HS-5 (cell line): ENCODE measurements at places on chromosomes 3 and 15.

DNA sequence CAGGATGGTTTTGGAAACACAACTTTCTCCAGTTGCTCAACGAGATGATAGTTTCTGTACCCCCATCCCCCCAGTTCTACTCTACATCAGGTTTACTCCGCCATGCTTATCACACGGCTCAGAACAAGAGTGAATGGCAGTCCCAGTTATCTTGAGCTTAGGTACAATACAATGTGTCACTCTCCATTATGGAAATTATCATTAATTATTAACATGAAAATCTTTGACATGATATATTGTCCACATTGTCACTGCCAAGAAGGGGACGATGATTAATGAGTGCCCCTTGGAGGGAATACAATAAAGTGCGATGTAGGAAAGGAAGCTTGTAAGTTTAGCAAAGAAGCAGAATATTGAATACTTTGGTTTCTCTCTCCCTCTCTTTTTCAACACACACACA, 252.6 kb upstream of the CFAP20DC start:
- DNase-seq: no peak

GRCh38 chr3:148331081-148331846, 366.4 kb upstream of the AGTR1 start:
- DNase-seq: no peak

DNA sequence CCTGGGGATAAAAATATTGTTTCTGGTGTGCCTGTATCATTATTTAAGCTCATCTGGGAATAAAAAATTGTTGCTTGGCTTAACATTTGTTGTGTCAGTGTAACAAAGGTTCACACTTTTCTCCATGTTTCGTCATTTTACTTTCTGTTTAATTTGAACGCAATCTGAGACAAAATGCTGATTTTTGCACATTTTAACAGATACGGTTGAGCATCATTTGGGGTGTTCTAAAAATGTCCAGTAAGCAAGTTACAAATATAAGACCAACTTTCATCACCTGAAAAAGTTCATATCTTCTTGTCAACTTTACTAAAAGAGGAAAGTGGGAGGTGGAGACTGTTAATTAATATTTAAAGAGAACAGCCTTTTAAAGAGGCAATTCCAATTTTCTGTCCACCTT, 134.8 kb upstream of the CNTN4 start:
- DNase-seq: no peak

DNA sequence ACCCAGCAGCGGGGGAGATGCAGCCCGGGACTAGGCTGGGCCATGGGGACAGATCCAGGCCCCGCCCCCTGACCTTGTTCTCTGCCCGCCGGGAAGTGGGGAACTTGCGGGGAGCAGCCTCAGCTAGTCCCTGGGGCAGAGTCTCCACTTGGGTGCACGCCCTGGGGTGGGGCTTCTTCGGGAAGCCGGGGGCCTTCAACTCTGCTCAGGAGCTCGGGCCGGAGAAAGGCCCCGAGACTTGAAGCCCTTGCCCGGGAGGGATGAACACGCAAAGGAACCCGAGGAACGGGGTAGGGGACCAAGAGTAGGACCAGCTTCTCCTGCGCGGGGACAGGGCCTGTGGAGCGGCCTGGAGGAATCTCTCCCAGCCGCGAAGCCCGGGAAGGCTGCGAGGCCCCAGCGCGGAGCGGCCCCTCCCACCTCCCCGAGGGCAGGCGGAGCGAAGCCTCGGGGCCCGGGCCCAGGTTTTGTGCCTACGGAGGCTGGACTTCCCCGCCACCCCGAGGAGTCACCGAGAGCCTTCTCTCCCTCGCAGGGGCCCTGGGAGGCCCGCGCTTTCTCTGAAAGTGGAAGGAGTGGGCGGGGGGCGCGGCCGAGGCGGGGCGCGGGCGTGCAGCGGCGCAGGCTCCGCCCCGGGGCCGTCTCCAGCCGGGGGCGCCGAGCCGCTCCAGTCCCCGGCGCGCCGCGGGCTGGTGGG, at the start of gene ITPKA:
Gene ITPKA, plus strand, starts transcription at position 670 of the 697 bp plus-strand sequence. CDS start 54 bp downstream, outside the sequence.
- peak; percentile 68 for DNase-seq

GRCh38 chr15:55008421-55008820, 188.3 kb downstream of the RSL24D1 start:
- DNase-seq: no peak

GRCh38 chr3:33032938-33033337, 64.0 kb downstream of the GLB1 start:
- DNase-seq: no peak

- DNase-seq: no peak
Measured at GRCh38 chr3:169286214-169286613, 377.3 kb downstream of the MECOM start.

- DNase-seq: peak; percentile 92
Measured at GRCh38 chr3:54870423-54870822, 57.4 kb downstream of the LRTM1 start.

DNA sequence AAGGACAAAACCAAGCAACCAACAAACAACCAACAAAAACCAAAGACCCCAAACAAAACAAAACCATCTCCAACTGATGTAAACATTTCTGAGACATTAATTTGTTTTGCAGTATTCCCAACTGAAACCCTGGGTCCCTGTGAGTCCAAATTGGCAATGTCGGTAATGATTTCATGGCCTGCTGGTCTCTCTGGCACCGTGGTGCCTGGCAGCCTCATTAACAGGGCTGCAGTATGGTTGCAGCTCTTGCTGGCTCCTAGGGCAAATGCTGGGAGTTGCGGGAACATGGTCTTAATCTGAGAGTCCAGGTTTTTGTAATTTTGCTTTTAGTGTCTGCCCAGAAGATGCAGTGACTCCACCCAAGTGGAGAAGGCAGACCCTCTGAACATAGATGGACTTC, 128.3 kb downstream of the SV2B start:
- DNase-seq: no peak

- no peak for DNase-seq
Measured at GRCh38 chr15:40471808-40472150, 995 bp downstream of the CHST14 start.

- no peak for DNase-seq
Measured at GRCh38 chr3:60755094-60755493, 496.2 kb downstream of the FHIT start.

DNA sequence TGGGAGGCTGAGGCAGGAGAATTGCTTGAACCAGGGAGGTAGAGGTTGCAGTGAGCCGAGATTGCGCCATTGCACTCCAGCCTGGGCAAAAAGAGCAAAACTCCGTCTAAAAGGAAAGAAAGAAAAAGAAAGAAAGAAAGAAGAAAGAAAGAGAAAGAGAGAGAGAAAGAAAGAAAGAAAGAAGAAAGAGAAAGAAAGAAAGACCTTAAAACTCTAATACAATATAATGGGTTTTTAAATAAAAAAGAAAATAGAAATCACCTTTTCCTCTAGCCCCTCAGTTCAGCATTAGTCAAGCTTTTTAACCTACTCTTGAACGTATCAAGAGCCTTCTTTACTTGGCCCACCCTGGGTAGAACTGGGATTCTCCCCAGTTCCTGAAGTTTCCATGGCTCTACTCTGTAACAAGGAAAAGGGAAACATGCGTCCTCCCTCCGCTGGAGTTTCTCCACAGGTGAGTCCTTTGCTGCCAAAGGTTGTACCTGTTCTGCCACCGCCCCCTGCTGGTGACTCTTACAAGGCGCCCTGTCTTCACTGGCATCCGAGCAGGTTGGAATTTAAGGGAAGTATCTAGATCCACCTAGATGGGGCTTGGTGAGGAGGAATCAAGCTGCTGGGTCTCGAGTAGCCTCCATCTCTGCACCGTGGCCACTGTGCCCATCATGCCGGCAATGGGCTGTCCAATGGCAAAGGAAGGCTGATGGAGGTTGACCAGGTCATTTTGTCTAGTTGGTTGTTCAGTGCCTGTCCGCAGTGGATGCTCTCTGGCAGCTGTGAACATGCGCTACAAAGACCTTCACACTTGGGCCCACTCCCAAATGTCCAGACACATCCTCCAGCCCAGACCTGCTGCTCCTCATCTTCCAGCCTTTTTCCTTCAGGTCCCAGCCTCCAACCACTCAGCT, 20.6 kb upstream of the EPHB3 start:
- no peak for DNase-seq

DNA sequence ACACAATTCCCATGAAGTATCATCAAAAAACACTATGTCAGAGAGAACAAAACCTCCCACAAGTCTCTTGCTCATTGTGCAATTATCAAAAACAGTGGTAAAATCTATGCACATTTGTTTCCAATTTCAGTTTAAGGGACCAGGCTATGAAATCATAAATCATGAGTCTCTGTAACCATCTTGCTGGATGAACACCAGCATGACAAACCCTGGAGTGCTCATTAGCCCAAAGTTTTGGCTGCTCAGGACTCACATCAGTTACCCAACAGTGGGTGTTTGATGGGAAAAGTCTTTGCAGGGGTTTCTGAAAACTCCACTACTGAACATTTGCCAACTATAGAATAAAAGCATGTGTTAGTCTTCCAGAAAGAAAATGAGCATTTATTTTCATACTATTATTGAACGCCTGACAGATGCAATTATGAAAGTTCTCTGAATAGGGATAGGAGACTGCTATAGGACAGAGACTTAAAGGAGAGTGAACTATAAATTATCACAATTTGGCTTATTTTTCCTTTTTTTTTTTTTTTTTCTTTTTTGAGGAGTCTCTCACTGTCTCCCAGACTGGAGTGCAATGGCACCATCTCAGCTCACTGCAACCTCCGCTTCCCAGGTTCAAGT, 240.8 kb upstream of the KCNMB2 start:
- peak; percentile 9 for DNase-seq

- no peak for DNase-seq
Measured at GRCh38 chr15:69735121-69735520, 282.5 kb downstream of the RPLP1 start.

- no peak for DNase-seq
Measured at GRCh38 chr3:156448300-156448699, 106.6 kb downstream of the SSR3 start.

GRCh38 chr15:53563627-53564026, 195.8 kb downstream of the WDR72 start:
- no peak for DNase-seq

DNA sequence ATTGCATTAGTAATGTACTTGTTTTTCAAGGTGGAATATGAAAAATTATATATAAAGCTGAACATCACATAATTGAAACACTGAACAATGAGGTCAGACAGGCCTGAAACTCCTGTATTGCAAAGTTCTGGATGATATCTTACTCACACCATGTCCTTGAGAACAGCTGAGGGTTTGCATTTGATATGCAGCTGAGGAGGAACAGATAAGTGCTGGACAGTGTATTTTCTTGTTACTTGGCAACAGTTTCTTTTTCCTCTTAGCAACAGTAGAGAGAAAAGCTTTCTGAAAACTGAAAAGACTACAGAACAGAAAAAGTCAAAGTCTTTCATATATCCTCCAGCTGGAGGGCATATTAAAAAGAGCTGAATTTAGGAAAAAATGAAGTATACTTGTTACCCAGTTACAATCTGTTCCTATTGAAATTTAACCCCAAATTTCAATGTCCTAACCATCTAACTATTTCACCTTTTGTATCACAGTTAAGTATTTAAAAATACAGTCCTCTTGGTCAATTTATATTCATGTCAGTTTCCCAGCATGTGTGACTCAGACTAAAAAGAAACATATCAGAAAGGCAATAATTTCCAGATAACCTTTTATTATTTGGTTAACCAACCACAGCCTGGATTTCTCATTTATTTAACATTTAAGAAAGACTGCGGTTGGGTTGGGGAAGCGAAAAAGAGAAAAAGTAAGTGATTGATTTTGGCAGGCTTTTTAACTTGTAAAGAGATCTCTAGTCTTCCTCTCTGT, 733.0 kb upstream of the DPPA4 start:
- DNase-seq: peak; percentile 4

DNA sequence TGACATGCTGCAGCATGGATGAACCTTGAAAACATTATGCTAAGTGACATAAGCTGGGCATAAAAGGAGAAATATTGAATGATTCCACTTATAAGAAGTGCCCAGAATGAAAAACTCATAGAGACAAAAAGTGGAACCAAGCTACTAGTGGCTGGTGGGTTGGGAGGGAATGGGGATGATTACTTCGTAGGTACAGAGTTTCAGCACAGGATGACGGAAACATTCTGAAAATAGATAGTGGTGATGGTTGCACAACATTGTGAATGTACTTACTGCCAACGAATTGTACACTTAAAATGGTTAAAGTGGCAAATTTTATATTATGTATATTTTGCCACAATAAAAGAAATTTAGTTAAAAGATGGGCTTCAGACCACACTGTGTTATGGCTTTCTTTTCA, 93.6 kb downstream of the RPLP1 start:
- DNase-seq: no peak

DNA sequence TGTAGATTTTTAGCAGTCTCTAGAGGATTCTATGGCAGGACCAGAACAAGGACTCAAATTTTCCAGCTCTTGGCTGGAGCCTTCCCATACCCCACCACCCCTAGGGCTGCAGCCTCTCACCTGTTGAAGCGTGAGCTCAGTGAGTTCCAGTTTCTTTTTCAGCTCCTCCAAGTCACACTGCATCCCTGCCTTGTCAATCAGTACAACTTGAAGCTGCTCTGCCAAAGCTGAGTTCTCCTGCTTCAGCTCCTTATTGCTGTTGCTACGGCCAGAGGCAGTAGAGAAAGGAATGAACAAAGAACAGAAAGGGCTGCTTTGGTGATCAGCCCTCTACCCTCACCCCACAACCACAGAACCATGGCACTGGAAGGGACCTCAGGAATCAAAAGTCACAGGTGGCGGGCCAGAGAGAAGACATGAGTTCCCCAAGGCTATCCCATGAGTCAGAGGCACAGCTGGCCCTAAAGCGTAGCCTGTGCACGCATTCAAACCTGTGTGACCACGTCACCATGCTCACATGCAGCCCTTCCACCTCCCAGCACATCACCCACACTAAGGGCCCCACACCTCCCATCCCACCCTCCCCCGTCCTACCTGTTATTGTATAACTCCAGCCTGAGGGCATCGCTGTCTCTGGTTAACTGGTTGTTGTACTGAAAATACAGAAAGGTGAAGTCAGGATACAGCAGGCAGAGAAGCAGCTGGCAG, 83.3 kb upstream of the C2CD4B start:
- DNase-seq: no peak

DNA sequence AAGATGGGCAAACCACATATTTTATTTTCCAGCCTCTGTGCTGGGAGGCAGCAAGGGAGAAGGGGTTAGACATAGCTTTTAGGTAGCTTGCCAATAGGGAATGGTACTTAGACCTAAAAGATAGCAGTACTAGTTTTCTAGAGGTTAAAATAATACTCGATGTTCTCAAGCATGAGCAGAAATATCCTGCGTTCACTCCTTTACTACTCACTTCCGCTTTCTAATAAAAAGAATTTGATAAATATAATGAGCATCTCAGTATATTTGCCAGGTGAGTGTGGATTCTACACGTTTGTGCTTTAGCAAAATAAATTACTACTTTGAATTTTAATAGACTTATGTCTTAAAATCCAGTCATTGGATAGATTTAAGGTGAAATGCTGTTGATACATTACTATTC, 39.4 kb upstream of the CD47 start:
- no peak for DNase-seq

- no peak for DNase-seq
Measured at GRCh38 chr3:4827767-4828166, 151.5 kb upstream of the BHLHE40 start.

DNA sequence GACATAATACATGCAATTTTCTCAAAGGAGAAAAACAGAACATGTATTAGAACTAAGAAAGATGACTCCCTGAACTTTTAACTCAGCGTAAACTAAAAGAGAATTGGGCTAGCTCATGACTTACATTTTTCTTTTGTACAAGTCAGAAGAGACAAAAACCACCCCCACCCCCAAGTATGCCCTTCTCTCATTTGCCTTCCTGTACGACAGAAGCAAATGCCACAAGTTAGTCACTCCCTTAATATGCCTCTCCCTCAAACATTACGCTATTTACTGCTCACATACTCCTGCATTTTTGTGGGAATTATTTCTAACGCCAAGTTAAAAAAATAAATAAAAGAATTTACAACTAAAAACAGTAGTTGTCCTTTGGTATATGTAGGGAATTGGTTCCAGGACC, 22.0 kb downstream of the CPEB1 start:
- DNase-seq: no peak

- no peak for DNase-seq
Measured at GRCh38 chr3:171956181-171956683, 83.1 kb upstream of the FNDC3B start.
